ENCODE measurements at places on chromosomes 16 and 17.

DNA sequence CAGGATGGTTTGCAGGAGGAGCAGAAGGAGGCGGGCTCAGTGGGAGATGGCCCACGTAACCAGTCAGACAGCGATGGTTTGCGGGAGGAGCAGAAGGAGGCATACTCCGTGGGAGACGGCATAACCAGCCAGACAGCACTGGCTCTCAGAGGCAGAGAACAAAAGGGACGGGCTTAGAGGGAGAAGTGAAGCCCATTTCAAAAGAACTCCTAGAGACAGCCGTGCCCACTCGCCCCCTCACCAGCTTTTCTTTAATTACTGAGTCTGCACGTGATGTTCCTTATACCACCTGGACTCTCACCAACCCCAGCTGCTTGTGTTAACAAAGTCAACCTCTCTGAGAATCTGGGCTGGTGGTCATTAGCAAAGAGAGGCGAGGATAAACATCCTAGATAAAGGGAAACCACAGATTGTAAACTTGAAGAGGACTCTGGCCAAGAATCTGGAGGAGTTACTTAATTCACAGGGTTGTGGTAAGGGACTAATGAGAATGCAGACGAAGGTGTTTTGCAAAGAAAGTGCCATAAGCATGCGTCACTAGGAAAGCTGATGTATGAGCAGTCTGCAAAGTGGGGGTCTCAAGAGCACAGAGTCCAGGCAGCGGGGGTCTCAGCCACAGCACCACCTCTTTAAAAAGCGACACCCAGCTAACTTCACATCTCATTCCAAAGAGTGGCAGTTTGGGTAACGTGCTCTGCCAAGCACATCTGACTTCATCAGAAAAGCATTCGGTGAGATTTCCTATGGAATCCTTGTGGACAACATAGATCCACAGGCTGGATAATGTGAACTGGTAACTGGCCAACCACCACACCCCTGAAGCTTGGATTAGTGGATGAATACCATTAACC is 51.7 kb downstream of the NXN start:
- DNase-seq: no peak

DNA sequence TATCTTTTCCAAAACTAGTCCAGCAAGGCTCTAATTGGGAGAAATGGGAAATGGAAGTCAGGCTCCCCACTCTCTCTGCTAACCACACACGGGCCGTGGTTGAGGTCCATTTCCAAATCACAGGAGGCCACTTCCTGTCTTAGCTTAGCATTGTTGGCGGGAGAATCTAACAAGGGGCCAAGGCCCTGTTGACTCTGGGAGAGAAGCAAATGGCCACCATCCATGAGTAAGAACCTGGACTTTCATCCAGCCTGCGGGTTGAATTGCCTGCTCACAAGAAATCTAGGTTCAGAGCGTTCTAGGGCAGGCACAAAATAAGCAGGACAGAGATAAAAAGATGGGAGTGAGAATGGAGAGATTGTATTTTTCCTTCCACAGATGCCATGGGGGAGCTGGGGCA is 5.7 kb downstream of the FAM20A start:
- no peak for DNase-seq

GRCh38 chr16:87490096-87490798 is 2.6 kb downstream of the ZCCHC14 start:
- no peak for DNase-seq

DNA sequence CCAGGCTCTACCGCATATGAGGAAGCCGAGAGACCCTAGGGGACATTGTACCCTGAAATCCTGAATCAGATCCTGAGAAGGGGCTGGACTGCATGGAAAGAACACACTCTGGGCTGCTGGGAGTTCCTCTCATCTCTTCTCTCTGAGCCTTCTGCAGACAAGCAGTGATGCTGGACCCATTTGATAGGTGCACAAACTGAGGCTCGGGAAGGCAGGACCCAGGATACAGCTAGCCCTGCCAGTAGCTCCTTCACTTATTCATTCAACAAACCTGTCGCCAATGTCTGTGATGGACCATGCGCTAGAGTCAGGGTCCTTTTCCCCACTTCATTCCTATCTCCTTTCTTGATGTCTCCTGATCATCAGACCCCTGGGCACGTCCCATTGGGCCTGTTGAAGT is 1.9 kb downstream of the SBK1 start:
- DNase-seq: no peak

DNA sequence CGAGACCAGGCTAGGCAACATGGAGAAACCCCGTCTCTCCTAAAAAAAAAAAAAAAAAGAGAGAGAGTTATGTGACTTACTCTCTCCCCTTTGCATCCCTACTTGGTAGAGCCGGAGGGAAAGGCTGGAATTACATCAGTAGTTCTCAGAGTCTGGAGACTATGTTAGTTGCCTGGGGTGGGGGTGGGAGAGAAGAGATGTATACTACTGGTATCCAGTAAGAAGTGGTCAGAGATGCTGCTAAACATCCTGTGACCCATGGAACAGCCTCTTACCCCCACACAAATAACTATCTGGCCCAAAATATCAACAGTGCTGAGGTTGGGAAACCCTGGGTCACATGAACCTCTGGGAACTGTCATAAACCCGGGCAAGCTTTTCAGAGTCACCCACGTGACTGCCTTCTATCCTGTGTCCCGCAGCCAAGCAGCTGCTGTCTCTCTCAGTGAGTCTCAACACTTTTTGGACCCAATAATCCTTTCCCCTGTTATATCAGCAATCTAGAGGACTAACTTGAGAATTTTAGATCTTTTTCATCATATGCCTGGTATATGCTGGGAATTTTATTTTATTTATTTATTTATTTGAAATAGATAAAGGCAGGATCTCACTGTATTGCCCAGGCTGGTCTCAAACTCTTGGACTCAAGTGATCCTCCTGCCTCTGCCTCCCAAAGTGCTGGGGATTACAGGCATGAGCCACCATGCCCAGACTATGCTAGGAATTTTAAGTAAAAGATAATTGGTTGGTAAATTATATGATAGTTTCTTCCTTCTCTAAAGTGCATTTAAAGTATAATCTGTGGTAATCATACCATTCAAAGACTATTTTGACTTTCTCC is 8.7 kb downstream of the EIF1 start:
- no peak for DNase-seq

DNA sequence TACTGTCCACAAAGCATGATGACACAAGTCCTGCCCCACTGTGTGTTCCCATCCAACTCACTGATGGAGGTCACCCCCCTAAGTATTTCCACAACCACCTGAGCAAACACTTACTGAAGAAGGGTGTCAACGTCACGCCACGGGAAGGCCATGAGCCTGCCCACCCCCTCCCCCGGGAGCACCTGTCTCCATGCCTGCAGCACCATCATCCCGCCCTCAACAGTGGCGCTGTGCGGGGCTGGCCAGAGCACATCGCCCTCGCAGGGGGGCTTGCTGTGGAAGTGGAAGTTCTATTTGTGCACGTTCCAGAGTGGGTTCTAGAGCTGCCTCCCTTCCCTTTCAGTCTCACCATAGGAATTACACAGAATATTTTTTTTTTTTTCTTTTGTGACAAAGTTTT is 4.3 kb upstream of the MBTPS1 start:
- no peak for DNase-seq

DNA sequence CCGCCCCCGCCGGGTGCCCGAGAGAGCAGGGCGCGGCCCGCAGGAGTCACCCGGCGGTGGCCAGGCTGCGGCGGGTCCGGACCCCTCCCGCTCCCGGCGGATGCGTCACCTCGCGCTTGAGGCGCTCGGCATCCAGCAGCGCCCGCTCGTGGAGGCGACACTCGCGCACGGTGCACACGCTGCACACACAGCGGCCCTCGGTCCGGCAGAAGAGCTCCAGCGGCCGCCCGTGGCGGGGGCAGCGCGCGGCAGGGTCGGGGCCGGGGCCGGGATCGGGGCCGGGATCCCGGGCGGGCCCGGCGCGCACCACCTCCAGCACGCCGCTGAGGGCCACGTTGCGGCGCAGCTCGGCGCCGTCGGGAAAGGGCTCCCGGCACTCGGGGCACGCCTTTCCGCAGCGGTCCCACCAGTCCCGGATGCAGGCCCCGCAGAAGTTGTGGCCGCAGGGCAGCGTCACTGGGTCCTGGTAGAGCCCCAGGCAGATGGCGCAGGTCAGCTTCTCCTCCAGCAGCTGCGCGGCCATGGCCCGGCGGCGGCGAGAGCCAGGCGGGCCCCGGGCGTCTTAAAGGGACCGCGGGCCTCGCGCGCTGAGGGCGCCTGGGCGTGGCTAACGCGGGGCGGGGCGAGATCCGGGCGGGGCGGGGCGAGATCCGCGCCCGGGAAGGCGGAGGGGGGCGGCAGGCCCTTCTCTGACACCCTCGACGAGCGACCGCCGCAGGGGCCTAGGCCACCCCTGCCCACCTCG is at the start of gene TRIM65:
TSS of gene TRIM65 (minus strand) at position 537 of the 745 bp plus-strand sequence. CDS start at position 523, 14 bp downstream.
- DNase-seq: peak; percentile 59

GRCh38 chr17:61986898-61987297 is 59.1 kb upstream of the INTS2 start:
- no peak for DNase-seq

GRCh38 chr17:7056386-7056785 is 12.5 kb upstream of the SLC16A11 start:
- no peak for DNase-seq

DNA sequence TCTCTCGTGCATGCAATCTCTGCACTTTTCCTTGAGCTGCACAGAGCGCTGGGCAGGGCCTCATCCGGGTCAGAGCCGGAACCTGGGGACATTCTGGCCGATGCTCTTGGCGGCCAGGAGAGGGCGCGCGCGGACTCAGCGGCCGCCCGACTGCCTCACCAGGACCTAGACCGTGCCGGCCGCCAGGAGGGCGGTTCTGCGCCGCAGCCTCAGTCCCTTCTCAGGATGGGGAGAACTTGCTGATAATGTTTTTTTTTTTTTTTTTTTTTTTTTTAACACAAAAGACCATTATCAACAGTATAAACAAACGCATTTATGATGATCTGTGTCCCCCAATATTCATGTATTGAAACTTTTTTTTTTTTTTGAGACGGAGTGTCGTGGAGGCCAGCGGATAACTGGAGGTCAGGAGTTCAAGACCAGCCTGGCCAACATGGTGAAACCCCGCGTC is 8.1 kb upstream of the FLYWCH2 start:
- DNase-seq: peak; percentile 55

GRCh38 chr16:81629896-81630634 is 149.0 kb upstream of the PLCG2 start:
- DNase-seq: no peak

DNA sequence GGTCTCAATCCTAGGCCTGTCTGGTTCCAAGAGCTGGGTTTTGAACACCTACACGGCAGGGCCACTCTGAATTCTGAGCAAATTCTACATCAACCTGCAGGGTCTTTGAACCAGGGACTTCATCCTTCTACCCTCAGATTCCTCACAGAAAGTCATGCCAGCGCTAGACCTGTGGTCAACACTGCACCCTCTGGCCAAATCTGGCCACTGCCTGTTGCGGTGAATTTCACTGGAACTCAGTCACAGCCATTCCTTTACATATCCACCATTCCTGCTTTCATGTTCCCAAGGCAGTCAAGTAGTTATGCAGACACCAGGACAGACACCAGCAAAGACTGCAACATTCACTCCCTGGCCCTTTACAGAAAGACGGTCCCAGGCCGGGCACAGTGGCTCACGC is 144.6 kb downstream of the C16orf95 start:
- no peak for DNase-seq

DNA sequence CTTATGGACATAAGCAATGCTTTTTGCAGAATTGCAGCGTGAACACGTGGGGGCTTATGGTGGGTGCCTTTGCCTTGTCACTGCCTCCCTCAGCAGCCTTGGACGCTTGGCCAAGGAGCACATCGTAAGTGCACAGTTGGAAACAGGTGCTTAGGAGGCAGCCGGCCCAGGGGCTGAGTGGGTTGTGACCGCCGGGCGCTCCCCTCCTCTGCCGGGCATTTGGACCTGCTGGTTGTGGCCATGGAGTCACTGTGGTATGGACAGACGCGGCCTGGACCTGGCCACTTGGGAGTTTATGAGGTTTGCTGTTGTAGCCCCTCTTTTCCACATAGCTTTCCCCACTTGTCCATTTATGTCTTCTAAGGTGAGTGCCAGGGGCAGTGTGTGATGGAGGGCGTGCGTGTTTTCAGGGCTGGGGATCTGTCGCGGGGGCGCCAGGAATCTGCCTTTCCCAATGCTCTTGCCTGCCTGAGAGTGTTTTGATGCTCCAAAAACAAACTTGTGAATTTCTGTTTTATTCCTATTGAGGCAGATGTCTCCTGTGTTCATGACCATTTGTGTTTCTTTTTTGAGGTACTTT is 49.2 kb downstream of the PDPK1 start:
- DNase-seq: no peak

- no peak for DNase-seq
These were observed 23.0 kb downstream of the TSPOAP1 start for GRCh38 chr17:58305626-58306025.

DNA sequence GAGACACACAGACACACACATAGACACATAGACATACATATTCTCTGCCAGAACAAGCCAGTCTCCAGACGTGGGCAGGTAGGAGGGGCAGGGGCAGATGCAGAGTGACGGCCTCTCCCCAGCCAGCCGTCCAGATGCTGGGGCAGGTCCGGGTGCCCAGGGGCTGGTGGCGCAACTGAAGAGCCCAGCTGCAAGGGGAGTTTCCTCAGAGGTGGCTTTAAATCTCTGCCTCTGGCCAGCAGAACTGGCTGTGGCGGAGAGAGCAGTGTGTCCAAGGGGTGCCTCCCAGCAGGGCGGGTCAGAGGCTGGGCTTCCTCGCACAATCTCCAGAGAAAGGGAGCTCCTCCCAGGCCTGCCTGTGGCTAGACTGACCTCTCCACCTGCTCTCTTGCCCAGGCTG is 9.4 kb upstream of the GCGR start:
- no peak for DNase-seq

- DNase-seq: no peak
These were observed 51.1 kb downstream of the SF3B3 start for GRCh38 chr16:70574595-70575271.

- no peak for DNase-seq
These were observed 173.6 kb downstream of the MSI2 start for GRCh38 chr17:57429966-57430365.

GRCh38 chr17:50460831-50461526 is 7.7 kb downstream of the CHAD start:
- DNase-seq: no peak

- DNase-seq: no peak
These were observed 24.4 kb upstream of the CRHR1 start for GRCh38 chr17:45759761-45760160.

DNA sequence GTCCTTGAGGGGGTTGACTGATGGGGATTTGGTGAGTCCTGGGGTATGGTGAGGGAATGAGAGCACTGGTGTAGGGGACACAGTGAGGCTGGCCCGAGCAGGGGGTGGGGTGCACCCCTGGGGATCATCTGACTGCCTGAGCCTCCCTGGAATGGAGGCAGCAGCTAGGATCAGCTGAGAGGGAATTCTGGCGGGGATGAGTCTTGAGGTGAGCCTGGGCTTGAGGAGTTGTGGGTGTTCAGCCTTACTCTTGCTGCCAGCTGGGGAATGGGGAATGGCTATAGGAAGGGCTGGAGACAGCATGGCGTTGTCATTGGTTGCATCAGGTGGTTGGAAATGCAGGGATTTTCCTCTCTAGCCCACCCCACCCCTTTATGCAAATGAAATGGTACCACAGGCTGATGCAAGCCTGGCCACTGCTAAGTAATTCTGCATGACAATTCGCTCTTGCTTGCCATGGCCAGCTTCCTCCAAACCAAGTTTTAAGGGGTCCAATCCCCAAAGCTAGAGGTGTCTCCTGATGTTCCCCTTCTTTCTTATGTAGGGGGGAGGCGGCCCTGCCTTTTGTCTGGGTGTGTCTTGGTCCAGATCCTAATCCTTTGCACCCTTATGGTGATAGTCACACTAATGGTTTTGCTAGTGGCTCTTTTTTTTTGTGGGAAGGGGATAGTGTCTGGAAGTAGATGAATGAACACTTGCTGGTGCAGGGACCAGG is 7.5 kb downstream of the NFE2L1 start:
- DNase-seq: no peak
